ENCODE measurements at places on chromosomes 6 and 20.

GRCh38 chr6:73028893-73029450, 196.3 kb downstream of the KHDC1L start:
- no peak for DNase-seq

- no peak for DNase-seq
These were observed 52.8 kb upstream of the SRSF6 start for GRCh38 chr20:43404878-43405277.

- no peak for DNase-seq
These were observed 119.4 kb downstream of the ZFAND3 start for GRCh38 chr6:37938909-37939308.

DNA sequence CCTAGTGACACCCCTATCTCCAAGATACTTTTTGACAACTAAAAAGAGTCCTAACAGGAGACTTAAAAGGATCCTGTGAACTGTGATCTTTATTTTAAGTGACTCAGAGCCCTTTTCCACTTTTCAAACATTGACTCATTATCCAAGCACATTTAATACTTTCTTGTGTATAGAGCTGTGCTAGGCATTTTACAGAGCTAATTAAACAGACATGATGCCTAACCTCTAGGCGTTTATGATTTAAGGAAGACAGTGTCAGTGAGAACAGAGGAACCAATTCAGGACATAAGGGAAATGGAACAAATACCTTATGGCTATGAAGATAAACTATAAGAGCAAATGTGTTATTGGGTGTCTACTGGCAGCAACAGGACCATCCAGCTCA, 282.6 kb downstream of the TPBG start:
- DNase-seq, result no peak

GRCh38 chr6:46438245-46438644, 53.0 kb downstream of the RCAN2 start:
- DNase-seq, result no peak

DNA sequence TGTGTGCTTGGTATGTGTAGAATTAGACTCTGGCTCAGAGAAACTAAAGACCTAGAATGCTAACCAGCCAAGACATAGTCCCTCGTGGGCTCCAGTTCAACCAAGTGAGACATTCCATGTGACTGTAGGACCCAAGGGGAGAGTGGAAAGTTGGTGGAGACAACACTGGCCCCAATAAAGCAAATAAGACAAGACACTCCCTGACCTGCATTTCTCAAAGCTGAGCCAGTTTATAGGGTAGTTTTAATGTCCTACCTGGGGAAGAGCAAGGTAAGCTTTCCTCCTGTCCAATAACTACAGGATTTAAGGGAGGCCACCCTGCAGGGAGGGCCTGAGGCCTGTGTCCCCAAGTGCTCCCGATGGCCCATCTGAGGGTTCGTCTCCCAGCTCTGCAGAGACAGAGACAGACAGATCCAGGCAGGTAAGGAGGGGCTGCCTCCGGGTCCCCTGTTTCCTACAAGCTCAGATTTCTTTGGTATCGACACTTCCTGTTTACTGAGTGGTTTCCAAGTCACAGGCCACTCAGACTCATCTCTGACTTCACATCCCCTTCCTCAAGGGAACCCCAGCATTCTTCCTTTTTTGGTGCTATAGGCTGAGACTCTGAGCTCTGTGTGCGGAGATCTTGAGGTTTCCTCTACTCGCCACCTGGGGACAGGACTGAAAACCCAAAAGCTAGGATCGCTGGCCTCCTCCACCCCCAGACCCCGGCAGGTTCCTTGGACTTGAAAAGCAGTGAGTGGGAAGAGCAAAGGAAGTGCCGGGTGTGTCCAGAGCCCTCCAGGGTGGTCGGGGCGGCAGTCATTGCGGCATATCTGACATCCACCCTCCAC, 92.4 kb downstream of the PRND start:
- DNase-seq, result no peak

GRCh38 chr6:98581705-98582104, 252.7 kb upstream of the POU3F2 start:
- DNase-seq, result no peak

DNA sequence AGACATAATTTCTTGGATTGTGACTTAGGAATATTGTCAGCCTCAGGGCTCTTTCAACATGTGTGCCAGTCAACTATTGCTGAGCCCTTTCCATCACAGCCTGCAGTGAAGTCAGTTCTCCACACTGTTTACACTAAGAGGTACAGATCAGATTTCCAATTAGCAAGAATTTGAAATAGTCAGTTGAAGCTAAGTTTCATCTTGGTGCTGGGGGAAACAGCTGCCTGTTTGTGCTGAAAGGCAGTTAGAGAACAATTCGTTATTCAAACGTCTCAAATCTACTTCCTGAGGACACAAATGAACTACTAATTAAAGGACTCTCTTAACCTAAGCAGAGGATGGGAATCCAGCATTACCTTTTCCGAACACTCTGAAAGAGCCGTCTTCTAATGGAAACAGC, 25.9 kb downstream of the ADGRF1 start:
- DNase-seq, result peak; percentile 93

GRCh38 chr6:19394051-19394450, 443.1 kb upstream of the ID4 start:
- no peak for DNase-seq

DNA sequence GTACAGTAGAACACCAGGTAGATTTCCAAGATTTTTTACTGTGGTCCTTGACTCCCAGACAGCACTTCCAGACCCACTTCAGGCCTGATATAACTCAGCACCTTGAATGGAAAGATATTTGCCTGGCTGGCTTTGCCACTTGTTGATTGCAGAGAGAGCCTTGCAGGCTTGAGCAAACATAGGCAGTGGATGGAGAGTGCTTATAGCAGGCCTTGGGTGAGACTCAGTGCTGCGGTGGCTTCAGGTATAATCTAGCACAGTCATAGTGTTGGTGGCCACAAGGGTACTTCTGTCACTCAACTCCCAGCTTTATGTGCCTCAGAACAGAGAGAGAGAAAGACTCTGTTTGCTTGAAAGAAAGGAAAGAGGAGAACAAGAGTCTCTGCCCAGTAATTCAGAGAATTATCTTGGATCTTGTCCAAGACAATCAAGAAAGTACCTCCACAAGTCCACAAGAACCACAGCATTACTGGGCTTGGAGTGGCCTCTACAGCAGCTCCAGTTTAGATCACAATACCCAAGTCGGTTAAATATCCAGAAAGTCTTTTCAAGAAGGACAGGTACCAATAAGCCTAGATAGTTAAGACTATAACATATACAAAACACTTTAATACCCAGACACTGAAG, 70.5 kb upstream of the FKBP1C start:
- no peak for DNase-seq

- no peak for DNase-seq
These were observed 193.6 kb downstream of the EDN1 start for GRCh38 chr6:12483712-12484111.

- DNase-seq, result no peak
These were observed 108.5 kb downstream of the UNC5CL start for GRCh38 chr6:40930555-40930954.

DNA sequence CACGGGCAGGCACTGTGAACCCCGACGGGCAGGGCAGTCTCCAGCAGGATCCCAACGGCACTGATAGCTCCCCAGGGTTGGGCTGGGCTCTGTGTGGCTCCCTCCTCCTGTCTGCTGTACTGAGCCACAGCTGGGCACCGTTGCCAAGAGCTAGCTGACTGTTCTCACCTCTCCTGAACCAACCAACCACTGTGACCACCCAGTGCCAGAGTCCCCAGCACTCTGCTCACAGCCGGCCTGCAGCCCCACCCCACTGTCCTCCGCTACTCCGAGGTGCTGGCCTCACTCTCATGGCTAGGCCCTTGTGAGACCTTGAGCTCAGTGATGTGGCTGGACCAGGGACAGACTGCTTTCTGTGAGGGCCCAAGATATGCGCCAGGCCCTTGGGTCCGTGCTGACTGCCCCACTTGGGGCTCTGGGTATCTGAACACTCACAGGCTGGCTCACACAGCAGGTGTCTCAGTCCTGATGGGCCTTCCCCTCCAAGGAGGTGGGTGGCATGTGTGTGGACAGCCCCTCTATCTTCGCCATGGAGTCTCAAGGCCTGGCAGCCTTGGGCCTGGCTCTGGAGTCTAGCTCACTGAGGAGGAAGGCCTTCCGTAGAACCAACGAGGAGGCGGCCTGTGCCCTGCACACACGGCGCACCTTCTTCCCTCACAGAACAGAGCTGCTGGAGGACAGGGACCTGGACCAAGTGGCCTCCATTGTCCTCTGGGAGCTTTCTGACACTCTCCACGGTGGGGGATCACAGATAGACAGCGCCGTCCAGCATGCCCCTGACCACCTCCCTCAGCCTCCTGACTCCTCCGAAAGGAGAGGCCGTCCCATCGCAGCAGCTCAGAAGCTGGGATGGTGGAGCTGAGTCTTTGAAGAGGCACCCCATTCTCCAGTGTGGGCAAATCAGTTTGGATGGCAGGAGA, 53.5 kb downstream of the TCP11 start:
- DNase-seq, result no peak

DNA sequence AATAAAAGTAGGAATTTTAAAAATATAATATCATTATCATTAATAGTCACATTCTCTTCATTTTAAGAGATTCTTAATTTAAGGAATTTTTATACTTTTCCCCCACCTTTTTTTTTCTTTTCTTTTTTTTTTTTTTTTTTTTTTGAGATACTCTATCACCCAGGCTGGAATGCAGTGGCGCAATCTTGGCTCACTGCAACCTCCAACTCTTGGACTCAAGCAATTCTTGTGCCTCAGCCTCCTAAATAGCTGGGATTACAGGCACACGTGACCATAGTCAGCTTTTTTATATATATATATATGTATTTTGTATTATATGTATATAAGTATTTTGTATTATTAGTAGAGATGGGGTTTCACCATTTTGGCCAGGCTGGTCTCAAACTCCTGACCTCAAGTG, 457.7 kb downstream of the CDKAL1 start:
- DNase-seq, result no peak

DNA sequence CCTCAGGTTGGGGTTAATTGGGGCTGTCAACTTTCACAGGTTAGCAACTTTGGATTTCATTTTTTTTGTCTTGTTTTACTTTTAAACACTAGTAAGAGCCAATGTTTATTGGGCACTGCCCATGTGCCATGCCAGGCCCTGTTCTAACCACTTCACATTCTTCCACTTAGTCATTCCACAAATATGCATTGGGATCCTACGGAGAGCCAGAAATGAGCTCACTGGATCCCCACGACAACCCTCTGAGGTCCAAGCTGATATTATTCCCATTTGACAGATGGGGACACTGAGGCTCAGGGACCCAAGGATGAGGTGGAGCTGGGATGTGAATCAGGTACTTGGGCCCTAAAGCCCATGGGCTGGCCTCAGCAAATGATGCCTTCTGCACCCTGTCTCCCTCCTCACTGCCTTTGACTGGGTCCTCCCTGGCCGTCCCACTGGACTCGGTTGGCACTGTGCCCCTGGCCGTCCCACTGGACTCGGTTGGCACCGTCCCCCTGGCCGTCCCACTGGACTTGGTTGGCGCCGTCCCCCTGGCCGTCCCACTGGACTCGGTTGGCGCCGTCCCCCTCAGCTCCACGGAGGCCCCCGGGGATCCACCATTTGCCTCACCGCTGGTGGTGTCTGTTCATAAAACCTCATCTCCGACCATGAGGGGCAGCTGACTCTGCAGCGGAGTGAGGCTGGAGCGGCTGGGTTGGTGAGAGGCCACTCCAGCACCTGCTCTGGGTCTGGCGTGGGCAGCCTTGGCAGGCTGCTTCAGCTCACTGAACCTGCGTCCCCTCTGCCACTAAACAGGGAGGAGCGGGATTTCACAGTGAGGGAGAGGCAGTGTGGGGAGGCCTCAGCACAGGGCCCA, 4.8 kb upstream of the PMEPA1 start:
- no peak for DNase-seq

GRCh38 chr6:94590416-94590815, 986.9 kb upstream of the MANEA start:
- no peak for DNase-seq

DNA sequence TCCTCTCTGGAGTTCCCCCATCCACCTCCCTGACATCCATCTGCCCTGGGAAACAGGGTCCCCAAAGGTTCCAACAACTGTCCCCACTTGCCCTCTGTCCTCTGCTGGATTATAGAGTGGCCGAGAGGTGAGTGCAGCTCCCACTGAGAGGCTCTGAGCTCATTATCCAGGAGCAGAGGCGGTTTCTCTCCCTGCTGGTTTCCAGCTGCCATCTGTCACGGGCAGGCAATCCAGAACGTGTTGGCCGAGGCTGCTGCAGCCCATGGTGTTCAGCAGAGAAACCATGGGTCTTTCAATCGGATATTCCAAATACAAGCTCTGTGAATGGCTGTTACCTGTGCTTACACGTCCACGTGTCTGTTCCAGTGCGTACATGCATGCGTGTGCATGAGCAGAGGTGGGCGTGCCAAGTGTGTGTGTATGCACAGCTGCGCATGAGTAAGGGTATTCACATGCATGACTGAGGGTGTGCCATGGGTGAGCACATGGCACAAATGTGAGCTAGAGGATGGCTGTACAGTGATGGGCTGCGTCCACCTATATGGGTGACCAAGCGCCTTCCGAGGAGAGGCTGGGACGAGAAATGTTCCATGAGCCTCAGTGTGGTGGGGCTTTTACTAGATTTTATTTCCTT, 183.7 kb upstream of the PMEPA1 start:
- DNase-seq, result no peak

- peak; percentile 81 for DNase-seq
These were observed 37.5 kb upstream of the KLHL31 start for GRCh38 chr6:53703047-53703446.

DNA sequence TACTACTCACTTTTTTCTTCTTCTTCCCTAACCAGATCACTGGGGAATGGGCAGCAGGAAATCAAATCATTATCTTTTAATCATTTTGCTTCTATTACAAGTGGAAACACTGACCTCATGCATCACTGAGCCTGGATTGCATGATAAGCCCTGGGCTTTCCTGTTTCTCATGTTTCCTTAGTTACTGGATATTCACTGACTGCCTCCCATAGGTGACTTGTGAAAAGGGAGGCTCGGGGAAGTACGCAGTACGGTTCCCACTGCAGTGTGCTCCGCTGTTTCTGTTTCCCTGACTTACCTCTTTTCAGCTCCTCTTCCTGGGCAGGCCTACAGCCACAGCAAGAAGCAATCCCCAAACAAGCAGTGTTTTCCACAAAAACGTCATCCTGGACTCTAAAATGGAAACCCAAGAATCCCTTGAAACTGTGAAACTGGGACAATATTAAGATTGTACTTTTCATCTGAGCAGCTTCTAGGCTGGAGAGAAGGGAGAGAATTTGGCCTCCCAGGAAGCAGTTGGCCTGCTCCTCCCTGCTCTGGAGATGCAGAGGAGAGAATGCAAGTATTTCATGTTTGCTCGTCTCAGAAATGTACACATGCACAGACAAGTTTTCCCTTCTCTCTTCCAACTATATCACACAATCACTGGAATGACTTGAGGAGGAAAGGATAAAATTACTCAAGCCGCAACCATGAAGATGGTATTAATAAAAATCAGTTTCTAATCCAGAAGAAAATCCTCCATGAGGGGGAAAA, 13.1 kb downstream of the BTNL2 start:
- DNase-seq, result no peak

- DNase-seq, result no peak
These were observed 141.6 kb upstream of the RREB1 start for GRCh38 chr6:6966127-6966526.

DNA sequence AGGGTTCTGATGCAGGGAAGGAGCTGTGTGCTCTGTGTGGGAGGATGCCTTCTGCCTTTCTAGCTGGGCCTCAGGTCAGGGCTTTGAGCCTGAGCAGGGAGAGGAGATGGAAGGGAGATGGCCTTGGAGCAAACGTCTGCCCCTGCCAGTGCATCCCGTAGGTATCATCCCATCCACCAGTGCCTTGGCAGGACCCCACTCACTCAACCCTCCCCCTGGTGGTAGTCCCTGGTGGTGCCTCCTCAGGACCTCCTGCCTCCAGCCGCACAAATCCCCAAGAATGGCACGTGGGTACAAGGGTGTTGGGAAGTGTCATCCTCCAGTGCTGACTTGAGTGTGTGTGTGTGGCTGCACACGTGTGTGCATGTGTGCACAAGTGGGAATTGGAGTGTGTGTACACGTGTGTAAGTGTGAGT, 23.1 kb upstream of the MICB start:
- no peak for DNase-seq

All from NCI-H510A treated with DMSO at 0.1 percent for 48 hours (cell line).